ENCODE measurements at places on chromosomes 5 and 9.
A peak's percentile ranks its signal among the peaks of the same experiment; 100 is the strongest.

DNA sequence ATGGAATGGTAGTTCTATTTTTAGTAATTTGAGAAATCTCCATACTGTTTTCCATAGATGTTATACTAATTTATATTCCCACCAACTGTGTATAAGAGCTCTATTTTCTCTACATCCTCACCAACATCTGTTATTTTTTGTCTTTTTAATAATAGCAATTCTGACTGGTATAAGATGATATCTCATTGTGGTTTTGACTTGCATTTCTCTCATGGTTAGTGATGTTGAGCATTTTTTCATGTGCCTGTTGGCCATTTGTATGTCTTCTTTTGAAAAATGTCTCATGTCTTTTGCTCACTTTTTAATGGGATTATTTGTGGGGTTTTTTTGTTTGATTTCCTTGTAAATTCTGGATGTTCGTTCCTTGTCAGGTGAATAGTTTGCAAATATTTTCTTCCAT lies 154.4 kb downstream of the ZSWIM6 start:
- no peaks in the 10 kb centered on the region for H3K27me3 ChIP-seq
- H3K4me1 ChIP-seq: no peaks in the 10 kb centered on the region
- H3K27ac ChIP-seq: no peak overlapping the region
- no peaks in the 10 kb centered on the region for H3K36me3 ChIP-seq
- no peak overlapping the region for H3K4me3 ChIP-seq
- DNase-seq: no peak

GRCh38 chr9:126057121-126057825 lies 269.4 kb upstream of the MVB12B start:
- no peaks in the 10 kb centered on the region for H3K4me1 ChIP-seq
- no peak overlapping the region for H3K4me3 ChIP-seq
- no peak for DNase-seq
- H3K36me3 ChIP-seq: no peaks in the 10 kb centered on the region

- DNase-seq: no peak
- no peak overlapping the region for H3K4me3 ChIP-seq
- H3K36me3 ChIP-seq: peaks cover 3% of the 10 kb centered on the region
- no peaks in the 10 kb centered on the region for H3K27me3 ChIP-seq
Measured at GRCh38 chr5:40333459-40334241, 346.1 kb upstream of the PTGER4 start.

- H3K36me3 ChIP-seq: no peaks in the 10 kb centered on the region
- H3K4me1 ChIP-seq: no peaks in the 10 kb centered on the region
- no peaks in the 10 kb centered on the region for H3K27me3 ChIP-seq
- H3K4me3 ChIP-seq: no peak overlapping the region
Measured at GRCh38 chr9:16925426-16925825, 55.0 kb upstream of the BNC2 start.

GRCh38 chr5:10489810-10490426 lies 48.2 kb downstream of the ROPN1L start:
- peaks cover 32% of the 10 kb centered on the region for H3K27me3 ChIP-seq
- H3K27ac ChIP-seq: no peak overlapping the region
- no peak overlapping the region for H3K4me3 ChIP-seq
- no peaks in the 10 kb centered on the region for H3K36me3 ChIP-seq
- H3K4me1 ChIP-seq: peaks cover 42% of the 10 kb centered on the region
- peak; percentile 42 for DNase-seq

- H3K4me1 ChIP-seq: no peaks in the 10 kb centered on the region
- no peak overlapping the region for H3K27ac ChIP-seq
- DNase-seq: no peak
- H3K4me3 ChIP-seq: no peak overlapping the region
- no peaks in the 10 kb centered on the region for H3K36me3 ChIP-seq
Measured at GRCh38 chr5:136586196-136586595, 220.9 kb upstream of the TRPC7 start.

DNA sequence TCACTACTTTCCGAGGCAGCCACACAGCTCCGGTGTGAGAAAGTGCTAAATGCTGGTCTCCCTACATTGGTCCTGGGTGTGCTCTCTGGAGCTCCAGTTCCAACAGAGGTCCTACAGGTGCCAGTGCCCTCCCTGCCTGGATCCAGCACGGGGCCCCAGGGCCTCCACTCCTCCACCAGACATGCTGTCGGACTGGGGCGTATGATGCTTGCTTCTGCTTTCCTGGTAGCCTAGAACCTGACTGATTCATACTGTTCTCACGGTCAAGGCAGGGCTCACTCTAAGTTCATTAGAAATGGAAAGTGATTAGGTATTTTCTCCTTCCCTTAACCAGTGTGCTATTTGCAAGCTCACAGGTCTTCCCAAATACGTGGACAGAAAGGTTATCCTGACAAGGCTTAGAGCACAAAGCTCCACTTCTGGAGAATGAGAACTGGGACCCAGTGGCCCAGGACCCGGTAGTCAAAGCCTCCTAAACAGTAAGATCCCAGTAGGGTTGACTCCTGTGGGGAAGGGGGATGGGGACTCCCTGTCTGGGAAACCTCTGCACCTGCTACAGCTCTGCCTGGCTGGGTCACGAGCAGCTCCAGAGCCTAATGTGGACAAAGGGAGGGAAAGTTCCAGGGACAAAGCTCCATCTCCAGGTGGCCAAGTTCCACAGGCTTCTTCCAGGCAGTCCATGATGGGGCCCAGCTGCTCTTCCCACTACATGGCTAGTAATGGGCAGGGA lies 98.1 kb downstream of the PAX5 start:
- no peaks in the 10 kb centered on the region for H3K4me1 ChIP-seq
- H3K27me3 ChIP-seq: peaks cover 21% of the 10 kb centered on the region
- H3K4me3 ChIP-seq: no peak overlapping the region
- H3K36me3 ChIP-seq: no peaks in the 10 kb centered on the region
- H3K27ac ChIP-seq: no peak overlapping the region

GRCh38 chr9:134531220-134531970 lies 110.2 kb upstream of the COL5A1 start:
- H3K27ac ChIP-seq: no peak overlapping the region
- DNase-seq: no peak
- H3K27me3 ChIP-seq: peaks cover 8% of the 10 kb centered on the region
- no peak overlapping the region for H3K4me3 ChIP-seq
- no peaks in the 10 kb centered on the region for H3K36me3 ChIP-seq

DNA sequence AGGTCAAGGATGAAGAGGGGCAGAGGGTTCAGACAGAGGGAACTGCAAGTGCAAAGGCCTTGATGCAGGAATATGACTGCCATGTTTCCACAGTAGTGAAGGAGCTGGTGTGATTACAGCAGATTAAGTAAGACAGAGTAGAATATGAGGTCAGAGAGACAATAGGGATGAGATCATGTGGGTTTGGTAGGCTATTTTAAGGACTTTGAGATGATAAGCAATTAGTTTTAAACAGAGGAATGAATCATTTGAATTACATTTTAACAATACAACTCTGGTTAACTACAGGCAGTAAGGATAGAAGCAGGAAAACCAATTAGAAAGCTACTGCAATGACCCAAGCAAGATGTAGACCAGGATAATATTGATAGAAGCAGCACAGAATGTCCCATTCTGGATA lies 7.7 kb downstream of the CENPK start:
- H3K36me3 ChIP-seq: peaks cover 57% of the 10 kb centered on the region
- no peaks in the 10 kb centered on the region for H3K27me3 ChIP-seq
- no peak overlapping the region for H3K4me3 ChIP-seq
- H3K27ac ChIP-seq: no peak overlapping the region
- H3K4me1 ChIP-seq: peaks cover 36% of the 10 kb centered on the region
- DNase-seq: no peak

- H3K27ac ChIP-seq: no peak overlapping the region
- peaks cover 5% of the 10 kb centered on the region for H3K27me3 ChIP-seq
- H3K36me3 ChIP-seq: no peaks in the 10 kb centered on the region
- DNase-seq: no peak
- H3K4me1 ChIP-seq: no peaks in the 10 kb centered on the region
Measured at GRCh38 chr5:136000932-136001331, 27.9 kb upstream of the TGFBI start.

GRCh38 chr5:61200582-61201155 lies 38.4 kb upstream of the SMIM15 start:
- H3K36me3 ChIP-seq: no peaks in the 10 kb centered on the region
- no peak overlapping the region for H3K4me3 ChIP-seq
- peaks cover 15% of the 10 kb centered on the region for H3K27me3 ChIP-seq
- H3K4me1 ChIP-seq: no peaks in the 10 kb centered on the region
- DNase-seq: no peak

- H3K36me3 ChIP-seq: peaks cover 14% of the 10 kb centered on the region
- peak overlapping the region; percentile 98 for H3K4me3 ChIP-seq
- no peak for DNase-seq
- H3K4me1 ChIP-seq: peaks cover 47% of the 10 kb centered on the region
- peaks cover 4% of the 10 kb centered on the region for H3K27me3 ChIP-seq
Measured at GRCh38 chr9:112332674-112332976, 794 bp downstream of the PTBP3 start.

DNA sequence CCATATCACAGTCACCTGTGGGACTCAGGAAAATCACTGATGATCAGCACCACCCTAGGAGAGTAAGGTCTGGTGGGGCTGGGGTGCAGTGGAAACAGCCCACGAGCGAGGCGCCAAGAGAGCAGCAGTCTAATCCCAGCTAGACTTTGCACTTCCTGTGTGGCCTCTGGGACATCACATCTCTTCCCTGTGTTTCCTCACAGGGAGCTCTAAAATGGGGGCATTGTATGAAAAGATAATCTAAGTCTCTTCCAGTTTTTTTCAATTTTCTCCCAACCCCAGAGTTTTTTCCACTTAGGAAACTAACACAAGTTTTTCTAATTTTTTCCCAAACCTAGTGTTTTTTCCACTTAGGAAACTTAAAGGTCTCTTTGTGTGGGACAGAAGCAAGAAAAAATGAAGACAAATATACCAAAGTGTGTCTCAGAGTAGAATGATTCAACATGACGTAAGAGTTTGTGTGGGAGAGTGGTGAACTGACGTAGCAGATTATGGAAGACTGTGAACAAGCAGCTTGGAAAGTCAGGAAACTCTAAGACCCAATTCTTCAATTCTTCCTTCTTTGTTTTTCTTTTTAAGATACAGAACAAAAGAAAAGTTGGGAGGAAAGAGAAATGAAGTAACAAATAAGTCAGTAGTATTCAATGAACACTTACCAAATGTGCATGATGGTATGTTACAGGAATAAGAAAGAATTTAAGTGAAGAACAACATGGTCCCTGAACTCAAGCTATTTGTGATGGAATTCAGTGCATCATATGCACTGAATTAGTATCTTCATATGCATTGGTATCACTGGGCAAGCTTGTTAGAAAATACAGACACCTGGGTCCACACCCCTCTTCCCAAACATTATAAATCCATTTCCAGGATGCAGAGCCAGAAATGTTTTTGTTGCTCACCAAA lies 51.3 kb downstream of the LHFPL2 start:
- H3K36me3 ChIP-seq: no peaks in the 10 kb centered on the region
- no peak overlapping the region for H3K4me3 ChIP-seq
- H3K4me1 ChIP-seq: no peaks in the 10 kb centered on the region
- no peak overlapping the region for H3K27ac ChIP-seq
- H3K27me3 ChIP-seq: no peaks in the 10 kb centered on the region
- no peak for DNase-seq

GRCh38 chr5:57185313-57185712 lies 11.5 kb downstream of the GPBP1 start:
- no peak overlapping the region for H3K27ac ChIP-seq
- peaks cover 57% of the 10 kb centered on the region for H3K36me3 ChIP-seq
- peaks cover 83% of the 10 kb centered on the region for H3K4me1 ChIP-seq
- H3K27me3 ChIP-seq: no peaks in the 10 kb centered on the region
- no peak overlapping the region for H3K4me3 ChIP-seq
- DNase-seq: no peak

Data from activated naive CD4-positive, alpha-beta T cell treated with anti-CD3 and anti-CD28 coated beads, Interleukin-2, amount 10 ng/mL, durations not matched to agents 7 days and 5 days (primary cell).